ENCODE measurements at places on chromosomes 16 and 17.

GRCh38 chr17:9218064-9218635, 196.8 kb downstream of the NTN1 start:
- DNase-seq: no peak

GRCh38 chr16:76222853-76223252, 54.3 kb upstream of the CNTNAP4 start:
- DNase-seq: no peak

GRCh38 chr16:88439706-88440105, 13.4 kb upstream of the ZFPM1 start:
- DNase-seq: no peak

DNA sequence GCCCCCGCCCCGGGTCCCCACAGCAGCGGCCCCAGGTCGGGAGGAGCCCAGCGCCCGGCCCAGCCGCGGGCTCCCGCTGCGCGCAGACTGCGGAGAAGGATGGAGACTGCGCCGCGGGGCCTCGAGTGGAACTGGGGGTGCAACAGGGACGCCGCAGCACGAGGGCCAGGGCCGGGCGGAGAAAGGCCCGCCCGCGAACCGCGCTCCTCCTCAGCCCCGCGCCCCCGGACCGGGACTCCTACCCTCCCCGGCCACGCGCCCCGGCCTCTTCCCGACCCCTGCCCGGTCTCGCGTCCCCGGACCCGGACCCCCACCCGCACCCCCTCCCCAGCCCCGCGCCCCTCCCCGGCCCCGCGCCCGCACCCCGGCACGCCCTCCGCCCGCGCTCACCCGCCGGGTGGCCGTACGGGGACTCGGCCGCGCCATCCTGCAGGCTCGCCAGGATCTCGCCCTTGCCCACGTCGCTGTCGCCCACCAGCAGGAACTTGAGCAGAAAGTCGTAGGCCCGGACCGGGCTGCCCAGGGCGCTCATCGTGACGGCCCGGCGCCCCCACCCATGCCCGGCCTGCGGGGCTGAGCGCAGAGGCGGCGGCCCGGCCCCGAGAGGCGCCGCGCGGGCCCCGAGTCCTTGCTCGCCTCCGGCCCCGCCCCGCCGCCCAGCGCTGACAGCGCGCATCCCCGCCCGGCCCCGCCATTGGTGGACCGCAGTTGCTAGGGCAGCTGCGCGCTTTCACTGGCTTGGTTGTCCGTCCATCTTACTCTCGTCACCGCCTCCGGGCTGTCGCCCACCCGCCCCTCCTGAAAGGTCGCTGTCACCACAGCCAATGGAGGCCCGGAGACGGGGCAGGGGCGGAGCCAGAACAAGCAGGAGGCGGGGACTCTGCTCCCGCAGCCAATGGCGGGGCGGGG, at the start of gene RAB40B:
RAB40B (minus strand) TSS at position 634 of the 909 bp plus-strand sequence; CDS start at position 532, 102 bp downstream.
- DNase-seq: peak; percentile 92

- DNase-seq: no peak
Measured at GRCh38 chr17:48244121-48244711, 136.7 kb downstream of the SNX11 start.

- no peak for DNase-seq
Measured at GRCh38 chr17:72382971-72383722, 262.3 kb downstream of the SOX9 start.

- DNase-seq: no peak
Measured at GRCh38 chr17:39194089-39194984, 3.1 kb downstream of the CACNB1 start.

GRCh38 chr16:86018487-86018886, 119.5 kb downstream of the IRF8 start:
- DNase-seq: no peak

- DNase-seq: no peak
Measured at GRCh38 chr17:41917679-41918313, 955 bp downstream of the ACLY start.

Data from stimulated activated CD8-positive, alpha-beta memory T cell treated with anti-CD3 and anti-CD28 coated beads, Interleukin-4, amount 100 ng/mL, for 1 hour (primary cell).